Cerebellum (tissue), 4 donors: ENCODE measurements at places on chromosomes 3 and 15. TPM values are rescaled to one million over a fixed set of nuclear protein-coding genes. Genes with fewer than 3 reads are reported as not detected.

CPB1 gene
- total RNA-seq = not detected

KLHL6 gene
- 1.3 TPM for total RNA-seq

CCK gene
- 2.4 TPM for total RNA-seq

UTS2B gene
- 0.64 TPM for total RNA-seq

CPEB1 gene
- 4.4 TPM for total RNA-seq

MINAR1 gene
- total RNA-seq = 17.7 TPM

LEKR1 gene
- total RNA-seq = 2.2 TPM

CD200 gene
- 49.4 TPM for total RNA-seq

DZIP1L gene
- total RNA-seq = 28.6 TPM

MYO1E gene
- total RNA-seq = 7.7 TPM

CAMK2N2 gene
- total RNA-seq = 5.8 TPM

SLC28A1 gene
- not detected for total RNA-seq

C3orf85 gene
- total RNA-seq = not detected

VWA5B2 gene
- 6.6 TPM for total RNA-seq

SYNPR gene
- total RNA-seq = 6.1 TPM

CCR8 gene
- total RNA-seq = not detected

CHRFAM7A gene
- total RNA-seq = 6.4 TPM
